ENCODE measurements at places on chromosomes 16 and 17. TPM values are rescaled to one million over a fixed set of nuclear protein-coding genes. Genes with fewer than 3 reads are reported as not detected.

SLC6A2 gene
- total RNA-seq = 0.18 TPM

LITAFD gene
- total RNA-seq = not detected

MYCBPAP gene
- 5.1 TPM for total RNA-seq

FSCN2 gene
- 13.3 TPM for total RNA-seq

CLDN7 gene
- 79.9 TPM for total RNA-seq

NPIPB12 gene
- total RNA-seq = 97.9 TPM

FBXL16 gene
- 0.18 TPM for total RNA-seq

GRCh38 chr17:18889658-18890057, 31.7 kb downstream of the PRPSAP2 start:
- H3K27ac ChIP-seq = peak overlapping the region; percentile 43
- no peak overlapping the region for H3K4me3 ChIP-seq
- DNase-seq = no peak
- no peaks in the 10 kb centered on the region for H3K27me3 ChIP-seq
- H3K4me1 ChIP-seq = no peaks in the 10 kb centered on the region

DNA sequence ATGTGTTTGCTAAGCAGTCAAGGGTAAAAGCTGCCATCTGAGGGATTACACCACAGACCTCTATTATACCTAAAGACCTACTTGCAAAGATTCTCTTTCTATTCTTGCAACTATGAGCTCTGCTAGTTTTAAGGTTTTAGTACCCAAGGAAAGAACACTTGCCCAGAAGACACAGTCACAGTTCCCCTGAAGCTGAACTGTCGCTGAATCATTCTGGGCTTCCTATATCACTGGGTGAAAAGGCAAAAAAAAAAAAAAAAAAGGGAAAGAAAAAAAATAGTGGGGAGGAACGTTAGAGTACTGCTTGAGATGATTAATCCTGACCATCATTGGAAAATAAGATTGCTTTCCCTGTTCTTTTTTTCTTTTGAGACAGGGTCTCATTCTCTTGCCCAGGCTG, 37.9 kb downstream of the LYRM1 start:
- H3K4me3 ChIP-seq = no peak overlapping the region
- no peaks in the 10 kb centered on the region for H3K36me3 ChIP-seq
- no peaks in the 10 kb centered on the region for H3K4me1 ChIP-seq
- no peaks in the 10 kb centered on the region for H3K27me3 ChIP-seq
- no peak for DNase-seq

- no peaks in the 10 kb centered on the region for H3K27me3 ChIP-seq
- DNase-seq = no peak
- H3K27ac ChIP-seq = no peak overlapping the region
- H3K4me1 ChIP-seq = no peaks in the 10 kb centered on the region
Measured at GRCh38 chr17:51231999-51232398, 27.9 kb downstream of the MBTD1 start.

DNA sequence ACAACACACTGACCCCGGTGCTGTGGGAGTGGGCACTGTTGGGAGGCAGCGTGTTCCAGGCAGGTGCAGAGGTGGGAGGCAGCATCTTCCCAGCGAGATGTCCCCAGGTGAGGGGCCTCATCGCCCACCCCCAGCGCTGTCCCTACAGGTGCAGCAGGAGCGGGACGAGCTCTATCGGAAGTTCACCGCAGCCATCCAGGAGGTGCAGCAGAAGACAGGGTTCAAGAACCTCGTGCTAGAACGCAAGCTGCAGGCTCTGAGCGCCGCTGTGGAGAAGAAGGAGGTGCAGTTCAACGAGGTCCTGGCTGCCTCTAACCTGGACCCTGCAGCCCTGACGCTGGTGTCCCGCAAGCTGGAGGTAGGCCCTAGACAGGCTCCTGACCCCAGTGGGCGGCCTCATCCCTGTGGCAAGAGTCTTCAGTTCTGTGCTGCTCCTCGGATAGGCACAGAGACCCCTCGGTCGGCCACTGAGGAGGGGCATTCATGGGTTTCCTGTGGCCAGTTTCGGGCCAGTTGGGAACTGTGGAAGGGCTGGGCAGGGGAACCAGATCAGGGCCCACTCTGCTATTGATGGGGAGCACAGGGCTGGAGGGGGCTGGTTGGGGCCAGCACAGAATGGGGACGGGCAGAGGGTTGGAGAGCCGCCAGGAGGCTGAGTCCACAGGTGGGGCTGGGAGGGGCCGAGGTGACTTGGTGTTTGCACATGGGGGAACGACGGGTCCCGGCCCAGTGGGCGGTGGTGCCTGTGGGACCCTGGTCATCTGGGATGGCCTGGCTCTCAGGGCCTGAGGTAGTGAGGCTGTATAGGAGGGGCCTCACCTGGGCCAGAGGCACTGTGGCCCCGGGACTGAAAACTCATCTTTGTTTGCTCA, 21.1 kb upstream of the DBNDD1 start:
- H3K36me3 ChIP-seq = peaks cover 10% of the 10 kb centered on the region
- no peak for DNase-seq
- no peaks in the 10 kb centered on the region for H3K27me3 ChIP-seq
- H3K27ac ChIP-seq = no peak overlapping the region

DNA sequence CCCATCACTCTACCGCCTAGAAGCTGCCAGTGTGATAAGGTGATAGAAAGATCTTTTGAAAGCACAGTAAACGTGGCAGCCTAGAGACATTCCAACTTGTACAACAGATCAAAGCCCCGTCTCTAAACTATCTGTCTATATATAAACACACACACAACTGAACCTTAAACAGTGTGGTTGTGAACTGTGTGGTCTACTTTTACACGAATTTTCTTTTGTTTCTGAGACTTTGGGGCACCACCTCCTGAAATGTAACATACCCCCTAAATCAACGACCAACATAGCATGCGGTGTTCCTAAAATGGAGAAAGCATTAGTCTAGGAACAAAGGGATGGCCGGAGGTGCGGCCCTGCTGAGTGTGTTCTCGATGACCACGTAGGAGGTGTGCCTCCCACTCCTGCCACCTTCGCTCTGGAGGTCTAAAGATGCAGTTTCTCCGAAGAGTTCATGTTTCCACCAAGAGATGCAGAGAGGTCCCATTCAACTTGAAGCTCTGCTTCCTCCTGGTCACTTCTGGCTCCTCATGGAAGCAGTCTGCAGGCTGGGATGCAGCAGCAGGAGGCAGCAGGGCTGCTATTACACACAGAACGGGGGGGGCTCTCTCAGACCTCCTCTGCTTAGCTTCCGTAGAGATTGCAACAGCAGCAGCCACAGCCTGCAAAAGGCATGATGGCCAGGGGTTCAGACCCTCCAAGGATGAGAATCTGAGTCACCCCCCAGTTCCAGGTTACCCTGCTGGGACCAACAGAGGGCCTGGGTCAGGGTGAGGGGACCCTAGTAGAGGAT, 22.6 kb upstream of the USP10 start:
- DNase-seq = no peak
- H3K4me3 ChIP-seq = no peak overlapping the region
- no peaks in the 10 kb centered on the region for H3K36me3 ChIP-seq
- H3K27ac ChIP-seq = no peak overlapping the region
- no peaks in the 10 kb centered on the region for H3K4me1 ChIP-seq

DNA sequence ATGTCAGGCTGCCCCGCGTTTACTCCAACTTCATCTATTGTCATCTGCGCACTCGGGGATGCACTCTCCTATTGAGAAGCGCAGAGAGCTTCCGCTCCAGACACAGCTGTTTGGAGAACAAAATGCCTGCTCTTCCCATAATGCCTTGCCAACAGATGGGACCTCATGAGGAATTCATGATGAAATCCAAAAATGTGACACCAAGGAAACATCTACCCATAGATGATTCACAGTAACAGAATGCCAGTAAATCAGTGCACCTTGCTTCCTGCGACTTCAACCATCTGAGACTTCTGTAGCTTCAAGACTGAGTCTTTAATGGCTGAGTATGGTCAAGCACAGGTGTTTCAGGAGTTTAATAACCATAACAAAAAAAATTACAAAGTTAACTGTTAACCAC, 1144.9 kb upstream of the GOT2 start:
- H3K27me3 ChIP-seq = peaks cover 5% of the 10 kb centered on the region
- peaks cover 7% of the 10 kb centered on the region for H3K4me1 ChIP-seq
- H3K36me3 ChIP-seq = no peaks in the 10 kb centered on the region
- no peak overlapping the region for H3K4me3 ChIP-seq
- no peak for DNase-seq
- H3K27ac ChIP-seq = no peak overlapping the region

GRCh38 chr16:57571098-57571497, 28.7 kb downstream of the ADGRG5 start:
- H3K4me3 ChIP-seq = no peak overlapping the region
- no peaks in the 10 kb centered on the region for H3K4me1 ChIP-seq
- peaks cover 12% of the 10 kb centered on the region for H3K36me3 ChIP-seq

DNA sequence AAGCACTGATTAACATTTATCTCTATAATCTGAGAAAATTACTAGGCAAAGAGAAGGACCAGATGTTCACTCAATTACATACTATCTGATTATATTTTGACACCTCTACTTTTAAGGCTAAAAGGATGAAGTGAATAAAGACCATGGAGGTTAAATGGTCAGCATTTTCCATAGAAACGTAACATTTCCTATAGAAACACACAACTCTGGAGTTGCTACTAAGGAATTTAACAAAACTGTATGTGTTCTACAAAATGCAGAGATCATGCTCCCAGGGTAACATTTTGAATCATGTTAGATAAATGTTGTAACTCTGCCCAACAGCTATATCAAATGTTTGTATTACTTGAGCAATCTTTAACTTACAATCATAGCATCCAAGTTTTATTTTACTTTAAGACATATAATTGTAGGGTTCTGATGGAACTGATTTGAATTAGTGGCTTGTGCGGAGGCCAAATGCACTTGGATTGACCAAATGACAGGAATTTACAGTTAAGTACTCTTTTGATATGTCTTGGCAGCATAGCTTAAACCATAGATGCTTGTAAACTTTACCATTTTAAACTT, 97.7 kb downstream of the RPGRIP1L start:
- no peak for DNase-seq
- H3K36me3 ChIP-seq = peaks cover 22% of the 10 kb centered on the region
- no peak overlapping the region for H3K4me3 ChIP-seq
- H3K27ac ChIP-seq = no peak overlapping the region
- peaks cover 10% of the 10 kb centered on the region for H3K4me1 ChIP-seq
- H3K27me3 ChIP-seq = no peaks in the 10 kb centered on the region

GRCh38 chr17:79778504-79779083, 646 bp downstream of the CBX2 start:
- H3K4me1 ChIP-seq = peaks cover 30% of the 10 kb centered on the region
- DNase-seq = no peak
- peak overlapping the region; percentile 92 for H3K4me3 ChIP-seq
- peaks cover 25% of the 10 kb centered on the region for H3K36me3 ChIP-seq
- H3K27ac ChIP-seq = peak overlapping the region; percentile 87

GRCh38 chr16:78179666-78180065, 80.2 kb downstream of the WWOX start:
- no peaks in the 10 kb centered on the region for H3K36me3 ChIP-seq
- H3K4me1 ChIP-seq = peaks cover 8% of the 10 kb centered on the region
- no peak for DNase-seq
- no peak overlapping the region for H3K27ac ChIP-seq

DNA sequence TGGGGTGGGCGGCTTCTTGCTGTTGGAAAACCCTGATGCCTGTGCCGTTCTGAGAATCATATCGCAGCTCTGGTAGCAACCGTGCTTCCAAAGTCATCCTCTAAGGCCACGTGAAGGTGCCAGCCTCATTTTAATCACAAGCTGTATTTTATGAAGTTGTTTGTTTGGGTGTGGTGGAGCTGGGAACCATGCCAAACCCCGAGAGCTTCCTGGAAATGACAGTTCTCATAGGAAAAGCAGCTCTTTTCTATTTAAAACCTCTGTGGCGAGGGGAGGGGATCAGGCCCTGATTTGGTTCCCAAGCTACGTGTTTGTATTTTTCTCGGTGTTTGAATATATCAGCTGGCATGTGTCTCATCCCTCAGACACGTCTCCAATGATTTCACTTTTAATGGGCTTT, 21.7 kb downstream of the KNOP1 start:
- H3K4me3 ChIP-seq = no peak overlapping the region
- peak overlapping the region; percentile 36 for H3K27ac ChIP-seq
- DNase-seq = no peak
- H3K36me3 ChIP-seq = peaks cover 36% of the 10 kb centered on the region
- H3K4me1 ChIP-seq = peaks cover 24% of the 10 kb centered on the region

- no peaks in the 10 kb centered on the region for H3K27me3 ChIP-seq
- DNase-seq = no peak
- peaks cover 7% of the 10 kb centered on the region for H3K36me3 ChIP-seq
- peak overlapping the region; percentile 60 for H3K27ac ChIP-seq
Measured at GRCh38 chr16:72975809-72976437, 72.0 kb downstream of the ZFHX3 start.

DNA sequence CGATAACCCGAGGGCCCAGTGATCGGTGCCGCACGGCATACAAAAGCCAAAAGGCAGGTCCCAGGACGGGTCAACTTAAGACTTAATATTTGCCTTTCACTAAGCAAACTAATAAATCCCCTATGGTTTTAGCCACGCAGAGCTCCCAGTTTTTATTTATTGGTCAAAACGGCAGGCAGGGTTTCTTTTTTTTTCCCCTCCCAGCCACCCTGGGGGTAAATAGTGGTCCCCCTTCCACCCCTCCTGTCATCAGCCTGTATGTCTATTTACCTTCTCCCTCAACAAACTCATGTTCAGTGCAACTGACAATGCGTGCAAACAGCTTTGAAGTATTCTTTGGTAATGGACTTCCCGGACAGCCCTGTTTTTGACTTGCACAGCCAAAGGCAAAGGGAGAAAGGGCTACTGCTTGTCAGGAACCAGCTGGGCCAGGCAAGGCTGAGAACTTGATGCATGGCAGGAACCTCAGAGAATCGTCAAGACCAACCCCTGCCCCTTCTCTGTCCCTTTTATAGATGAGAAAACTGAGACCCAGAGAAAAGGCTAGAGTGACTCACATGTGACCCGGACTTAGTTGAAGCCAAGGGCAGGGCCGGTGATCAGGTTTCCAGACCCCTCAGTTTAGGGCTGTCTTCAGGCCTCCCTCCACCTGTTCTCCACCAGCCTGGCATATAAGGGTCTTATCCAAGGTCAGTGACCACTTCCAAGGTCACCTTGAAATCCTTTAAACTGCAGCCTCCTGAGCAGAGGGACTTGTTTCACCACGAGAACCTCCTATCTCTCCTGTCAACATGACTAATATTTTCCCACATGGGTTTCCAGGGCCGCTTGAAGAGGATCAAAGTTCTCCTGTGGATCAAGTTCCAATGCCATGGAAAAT, 279.0 kb downstream of the SOX9 start:
- no peak overlapping the region for H3K27ac ChIP-seq
- H3K4me1 ChIP-seq = peaks cover 5% of the 10 kb centered on the region
- H3K36me3 ChIP-seq = peaks cover 15% of the 10 kb centered on the region
- no peak for DNase-seq
- no peaks in the 10 kb centered on the region for H3K27me3 ChIP-seq
- no peak overlapping the region for H3K4me3 ChIP-seq
